ENCODE measurements at places on chromosomes 2 and 18.

- DNase-seq = no peak
Measured at GRCh38 chr2:56230156-56230555, 46.4 kb downstream of the CCDC85A start.

- no peak for DNase-seq
Measured at GRCh38 chr2:168731616-168732015, 70.8 kb upstream of the NOSTRIN start.

GRCh38 chr2:186892821-186893220 lies 43.9 kb upstream of the ZSWIM2 start:
- no peak for DNase-seq

- no peak for DNase-seq
Measured at GRCh38 chr2:62475172-62476011, 30.6 kb downstream of the TMEM17 start.

DNA sequence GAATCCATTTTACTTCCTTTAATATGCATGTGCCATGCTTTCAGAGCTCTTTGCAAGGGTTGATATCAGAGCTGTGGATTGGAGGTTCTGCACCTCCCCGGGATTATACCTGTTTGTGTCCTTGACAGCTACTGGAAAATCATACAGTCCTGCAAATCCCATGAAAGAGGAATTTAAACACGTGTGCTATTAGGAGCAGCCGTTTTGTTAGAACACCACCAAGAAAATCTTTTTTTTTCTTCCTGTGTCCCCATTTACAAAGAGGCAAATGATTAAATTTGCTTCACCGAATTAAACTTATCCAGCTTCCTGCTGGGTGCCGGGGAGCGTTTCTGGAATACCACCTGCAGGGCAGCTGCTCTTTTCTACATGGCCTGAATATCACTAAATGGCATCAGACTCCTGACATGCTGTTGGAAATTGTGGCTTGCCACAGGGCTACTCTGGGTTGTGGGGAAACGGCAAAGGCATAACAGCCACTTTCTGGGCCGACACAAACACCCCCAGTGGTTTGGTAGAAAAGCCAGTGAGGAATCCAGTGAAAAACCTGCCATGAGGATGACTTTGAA lies 23.4 kb upstream of the SOX11 start:
- DNase-seq = no peak

GRCh38 chr18:74310411-74310810 lies 5.2 kb upstream of the C18orf63 start:
- peak; percentile 8 for DNase-seq

GRCh38 chr2:231172025-231172424 lies 26.4 kb upstream of the ARMC9 start:
- DNase-seq = no peak

DNA sequence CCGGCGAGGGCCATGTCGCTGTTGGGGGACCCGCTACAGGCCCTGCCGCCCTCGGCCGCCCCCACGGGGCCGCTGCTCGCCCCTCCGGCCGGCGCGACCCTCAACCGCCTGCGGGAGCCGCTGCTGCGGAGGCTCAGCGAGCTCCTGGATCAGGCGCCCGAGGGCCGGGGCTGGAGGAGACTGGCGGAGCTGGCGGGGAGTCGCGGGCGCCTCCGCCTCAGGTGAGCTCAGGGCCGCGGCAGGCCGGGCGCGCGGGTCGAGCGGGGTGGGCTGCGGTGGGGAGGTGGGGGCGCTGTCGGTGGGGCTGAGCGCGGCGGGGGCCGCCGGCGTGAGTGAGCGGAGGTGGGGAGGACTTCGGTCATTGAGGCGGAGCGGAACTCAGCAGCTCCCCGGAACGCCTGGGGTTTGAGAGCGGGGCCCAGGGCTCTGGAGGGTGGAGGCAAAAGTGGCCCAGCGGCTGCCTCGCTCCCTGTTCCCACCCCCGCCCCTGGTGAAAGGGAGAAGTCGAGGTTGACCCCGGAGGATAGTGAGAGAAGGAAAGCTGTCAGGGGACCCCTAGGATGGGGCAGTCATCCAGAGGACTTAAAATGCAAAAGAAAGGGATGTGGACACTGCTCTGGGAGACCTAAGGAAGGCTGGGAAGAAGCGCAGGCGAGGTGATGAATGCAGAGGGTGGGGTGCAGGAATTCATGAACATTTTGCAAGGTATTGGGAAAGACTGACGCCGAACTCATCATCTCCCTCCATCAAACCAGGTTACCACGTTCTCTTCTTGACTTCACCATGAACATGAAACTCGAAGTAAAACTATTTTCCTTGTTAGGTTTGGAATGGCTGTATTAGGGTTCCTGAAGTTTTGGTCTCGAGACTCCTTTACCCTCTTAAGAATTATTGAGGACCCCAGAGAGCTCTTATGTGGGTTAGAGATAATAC lies 633 bp downstream of the MALT1 start:
- peak; percentile 34 for DNase-seq

DNA sequence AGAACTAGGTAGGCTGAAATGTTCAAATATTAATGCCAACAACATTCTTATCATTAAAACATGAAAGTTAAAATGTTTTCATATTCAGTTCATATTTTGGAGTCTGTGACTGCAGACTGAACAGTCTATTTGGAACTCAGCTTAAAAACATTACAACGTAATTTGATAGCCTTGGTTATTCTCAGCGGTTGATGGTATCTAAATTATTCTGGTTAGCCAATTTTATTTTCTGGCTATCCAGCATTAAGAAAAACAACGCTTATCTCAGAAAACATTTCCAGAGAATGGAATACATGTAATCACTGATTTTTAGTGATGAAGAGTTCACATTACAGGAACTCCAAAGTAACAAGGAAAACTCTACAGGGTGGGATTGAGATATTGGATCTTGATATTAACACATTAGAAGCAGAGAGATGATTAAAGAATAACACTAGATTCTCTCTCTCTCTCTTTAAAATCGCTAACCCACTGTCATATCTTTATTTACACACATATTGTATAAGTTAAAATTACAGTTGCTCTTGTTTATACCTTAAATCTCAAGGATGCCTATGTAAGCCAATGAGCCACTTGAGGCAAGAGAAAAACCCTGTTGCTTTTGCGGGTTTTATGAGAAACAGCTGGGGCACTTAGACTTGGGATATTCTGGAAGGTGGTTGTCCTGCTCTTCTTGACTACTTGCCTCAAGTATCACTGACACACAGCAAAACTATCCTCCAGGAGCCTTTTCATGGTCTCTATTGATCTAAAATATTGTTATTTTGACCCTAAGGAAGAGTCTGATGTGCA lies 84.9 kb downstream of the ICOS start:
- no peak for DNase-seq

GRCh38 chr2:201116959-201117734 lies 1.2 kb downstream of the CFLAR start:
- peak; percentile 14 for DNase-seq

- DNase-seq = no peak
Measured at GRCh38 chr2:111688482-111688881, 195.5 kb downstream of the ANAPC1 start.

DNA sequence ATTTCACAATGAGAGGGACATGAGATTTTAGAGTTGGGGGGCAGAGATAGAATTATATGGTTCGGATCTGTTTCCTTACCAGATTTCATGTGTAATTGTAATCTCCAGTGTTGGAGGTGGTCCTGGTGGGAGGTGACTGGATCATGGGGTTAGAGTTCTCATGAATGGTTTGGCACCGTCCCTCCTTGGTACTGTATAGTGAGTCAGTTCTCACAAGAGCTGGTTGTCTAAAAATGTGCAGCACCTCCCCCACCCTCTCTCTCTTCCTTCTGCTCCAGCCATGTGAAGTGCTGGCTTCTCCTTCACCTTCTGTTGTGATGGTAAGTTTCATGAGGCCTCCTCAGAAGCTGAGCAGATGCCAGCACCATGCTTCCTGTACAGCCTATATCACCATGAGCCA lies 138.1 kb downstream of the SCG2 start:
- no peak for DNase-seq

GRCh38 chr2:6228251-6228650 lies 536.1 kb downstream of the SOX11 start:
- DNase-seq = no peak

Data from HEK293T (cell line).